Fibroblast of skin of right biceps (primary cell): ENCODE measurements at places on chromosomes 11 and 22.
A peak's percentile ranks its signal among the peaks of the same experiment; 100 is the strongest.

- DNase-seq, result no peak
Observed at GRCh38 chr11:32353884-32354283, 81.5 kb downstream of the WT1 start.

- peak; percentile 28 for DNase-seq
Observed at GRCh38 chr11:9820260-9820659, 156.4 kb downstream of the SWAP70 start.

GRCh38 chr22:50660306-50660705, 12.3 kb upstream of the SHANK3 start:
- DNase-seq, result no peak

DNA sequence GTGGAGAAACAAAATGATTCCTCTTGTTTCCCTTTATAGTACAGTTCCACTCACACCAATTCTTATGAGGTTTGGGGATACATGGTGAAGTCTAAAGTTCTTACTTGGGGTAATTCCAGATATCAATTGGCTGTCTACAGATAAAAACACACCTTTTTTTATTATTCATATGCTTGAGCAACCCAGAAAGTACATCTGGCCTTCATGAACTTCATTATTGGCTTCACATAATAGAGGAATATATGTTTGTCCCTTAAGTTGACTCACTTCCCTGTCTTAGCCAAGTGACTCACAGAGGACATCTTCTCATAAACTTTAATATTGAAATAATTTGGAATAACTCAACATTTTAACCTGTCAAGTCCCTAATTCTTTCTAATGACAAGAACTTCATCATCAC, 36.3 kb upstream of the SOX6 start:
- DNase-seq, result no peak

GRCh38 chr11:63641727-63642126, 27.5 kb upstream of the PLAAT3 start:
- peak; percentile 16 for DNase-seq

- peak; percentile 3 for DNase-seq
Observed at GRCh38 chr11:134802116-134802515, 390.1 kb upstream of the B3GAT1 start.

DNA sequence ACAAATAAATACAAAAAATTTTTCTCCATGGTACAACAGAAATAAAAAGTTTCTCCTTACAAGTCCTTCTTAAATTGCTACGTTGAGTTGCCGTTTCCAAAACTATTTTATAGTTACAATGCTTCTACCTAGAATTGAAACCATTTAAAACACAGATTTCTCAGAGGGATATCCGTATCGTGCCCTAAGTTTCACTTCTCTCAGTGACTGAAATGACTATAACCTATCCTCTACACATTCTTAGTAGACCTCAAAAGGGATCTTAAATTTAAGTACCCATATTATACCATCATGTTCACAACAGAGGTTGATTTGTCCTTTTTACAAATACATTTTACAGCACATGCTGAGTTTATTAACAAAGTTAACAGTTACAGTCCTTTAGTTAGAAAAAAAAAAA, 44.1 kb downstream of the USP28 start:
- no peak for DNase-seq

DNA sequence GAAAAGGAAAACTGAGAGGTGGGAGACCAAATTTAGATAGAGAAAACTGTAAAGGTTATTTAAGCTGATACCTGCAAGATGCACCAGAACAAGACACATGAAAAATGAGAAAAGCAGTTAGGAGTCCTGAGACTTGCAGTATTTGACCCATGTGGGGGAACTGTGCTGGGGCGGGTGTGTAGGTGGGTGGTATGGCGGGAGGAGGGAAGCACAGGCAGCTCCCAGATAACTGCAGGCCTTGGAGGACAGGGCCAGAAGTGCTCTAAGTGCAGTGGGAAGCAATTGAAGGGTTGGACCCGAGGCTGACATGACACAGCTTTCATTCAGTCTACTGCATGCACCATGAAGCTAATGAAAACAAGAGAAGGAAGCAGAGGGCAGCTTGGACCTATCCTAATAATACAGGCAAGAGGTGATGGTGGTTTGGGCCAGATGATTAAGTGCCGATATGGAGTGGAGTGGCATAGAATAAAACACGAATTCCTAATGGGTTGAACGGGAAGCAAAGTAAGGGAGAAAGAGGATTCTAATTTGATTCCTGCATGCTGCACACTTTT, 48.0 kb upstream of the ANO3 start:
- DNase-seq, result no peak

DNA sequence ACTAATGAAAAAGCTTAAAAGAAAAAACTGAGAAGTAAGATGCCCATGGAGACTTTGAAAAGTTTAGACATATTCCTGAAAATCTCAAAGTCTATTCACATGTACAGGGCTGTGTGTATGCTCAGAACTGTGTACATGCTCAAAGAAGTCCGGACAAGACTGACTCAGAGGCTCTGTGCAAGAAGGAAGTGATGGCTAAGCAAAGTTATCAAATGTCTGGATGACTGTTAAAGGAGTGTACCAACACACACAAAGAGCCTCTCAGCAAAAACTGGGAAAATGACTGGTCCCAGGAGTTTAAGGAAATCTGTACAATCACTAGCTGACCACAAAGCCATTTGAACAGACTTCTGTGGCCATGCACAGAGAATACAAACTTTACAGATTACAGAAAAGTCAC, 33.1 kb upstream of the ARHGAP32 start:
- peak; percentile 63 for DNase-seq

GRCh38 chr11:134063991-134064747, 4.7 kb upstream of the JAM3 start:
- no peak for DNase-seq

GRCh38 chr11:8040921-8041285, 40.1 kb upstream of the TUB start:
- no peak for DNase-seq

DNA sequence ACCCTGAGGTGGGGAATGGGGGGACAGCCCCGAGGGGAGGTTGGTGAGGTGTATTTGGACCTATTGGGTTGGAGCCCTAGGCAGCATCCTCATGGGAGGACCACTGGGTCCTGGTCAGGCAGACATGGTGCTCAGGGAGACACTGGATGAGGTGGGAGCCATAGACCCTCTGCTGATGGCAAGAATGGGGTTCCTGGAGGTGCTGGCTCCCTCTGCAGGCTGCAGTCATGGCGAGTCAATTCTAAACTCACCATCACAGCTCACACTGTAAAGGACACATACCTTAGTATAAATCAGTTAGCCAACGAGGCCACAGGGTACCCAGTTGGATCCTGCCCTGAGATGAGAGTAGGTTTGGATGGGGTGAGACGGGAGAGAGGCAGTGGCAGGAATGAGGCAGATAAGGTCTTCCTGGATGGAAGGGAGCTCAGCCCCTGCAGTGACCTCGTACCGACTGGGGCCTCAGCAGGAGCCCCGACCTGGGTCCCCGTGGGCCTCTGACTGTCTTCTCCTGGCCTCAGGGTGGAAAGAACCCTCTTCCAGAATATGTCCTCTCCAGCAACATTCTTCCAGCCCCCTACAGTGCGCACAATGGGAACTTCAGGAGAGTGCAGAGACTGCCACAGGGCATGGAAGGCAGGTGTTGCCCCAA, 1.7 kb upstream of the GAB4 start:
- DNase-seq, result no peak

DNA sequence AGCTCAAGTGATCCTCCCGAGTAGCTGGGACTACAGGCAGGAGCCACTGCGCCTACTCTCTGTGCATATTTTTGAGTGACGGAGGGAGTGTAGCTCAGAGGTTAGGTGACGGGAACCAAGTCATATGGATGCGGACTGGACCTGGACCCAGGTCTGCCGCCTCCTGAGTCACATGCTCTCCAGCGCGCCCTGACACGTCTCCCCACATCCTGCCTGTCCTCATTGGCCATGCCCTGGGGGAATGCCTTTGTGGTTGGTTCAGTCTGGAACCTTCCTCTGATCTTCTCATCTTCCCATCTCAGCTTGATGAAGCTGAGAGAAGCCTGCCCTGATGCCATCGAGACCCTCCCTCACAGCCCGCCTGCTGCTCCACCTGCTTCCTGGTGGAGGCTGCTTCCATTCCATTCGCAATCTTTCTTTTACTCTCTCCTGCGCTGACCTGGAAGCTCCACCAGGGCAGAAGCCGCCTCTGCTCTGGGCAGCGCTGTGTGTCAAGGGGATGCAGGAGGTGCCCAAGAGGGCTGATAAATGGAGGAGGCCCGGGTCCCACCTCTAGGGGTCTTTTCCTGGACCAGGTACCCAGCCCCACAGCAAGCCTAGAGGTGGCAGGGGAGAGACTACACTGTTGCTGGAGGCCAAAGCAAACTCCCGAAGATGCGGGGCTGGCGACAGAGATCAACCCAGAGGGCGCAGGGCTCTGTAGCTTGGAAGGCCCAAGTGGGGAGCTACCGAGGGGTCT, 13.9 kb upstream of the BAIAP2L2 start:
- DNase-seq, result no peak

- no peak for DNase-seq
Observed at GRCh38 chr22:39012533-39013511, 1.2 kb upstream of the APOBEC3C start.

- DNase-seq, result no peak
Observed at GRCh38 chr11:108786281-108786990, 121.6 kb downstream of the DDX10 start.

DNA sequence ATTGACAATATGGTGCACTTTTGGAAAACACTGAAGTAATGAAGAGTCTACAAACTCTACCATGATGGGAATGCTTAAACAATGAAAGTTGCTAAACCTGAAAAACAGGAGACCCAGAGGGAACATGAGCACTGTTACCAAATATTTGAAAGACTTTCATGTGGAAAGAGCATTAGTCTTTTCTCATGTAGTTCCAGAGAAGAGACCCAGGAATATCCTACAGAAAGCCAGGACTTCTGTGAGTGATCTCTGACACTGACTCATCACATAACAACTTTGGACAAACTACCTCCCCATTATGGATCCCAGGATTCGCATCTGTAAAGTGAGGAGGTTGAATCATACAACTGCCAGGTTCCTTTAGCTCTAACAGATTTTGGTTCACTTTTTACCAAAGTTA, 62.2 kb downstream of the FAM181B start:
- DNase-seq, result no peak

DNA sequence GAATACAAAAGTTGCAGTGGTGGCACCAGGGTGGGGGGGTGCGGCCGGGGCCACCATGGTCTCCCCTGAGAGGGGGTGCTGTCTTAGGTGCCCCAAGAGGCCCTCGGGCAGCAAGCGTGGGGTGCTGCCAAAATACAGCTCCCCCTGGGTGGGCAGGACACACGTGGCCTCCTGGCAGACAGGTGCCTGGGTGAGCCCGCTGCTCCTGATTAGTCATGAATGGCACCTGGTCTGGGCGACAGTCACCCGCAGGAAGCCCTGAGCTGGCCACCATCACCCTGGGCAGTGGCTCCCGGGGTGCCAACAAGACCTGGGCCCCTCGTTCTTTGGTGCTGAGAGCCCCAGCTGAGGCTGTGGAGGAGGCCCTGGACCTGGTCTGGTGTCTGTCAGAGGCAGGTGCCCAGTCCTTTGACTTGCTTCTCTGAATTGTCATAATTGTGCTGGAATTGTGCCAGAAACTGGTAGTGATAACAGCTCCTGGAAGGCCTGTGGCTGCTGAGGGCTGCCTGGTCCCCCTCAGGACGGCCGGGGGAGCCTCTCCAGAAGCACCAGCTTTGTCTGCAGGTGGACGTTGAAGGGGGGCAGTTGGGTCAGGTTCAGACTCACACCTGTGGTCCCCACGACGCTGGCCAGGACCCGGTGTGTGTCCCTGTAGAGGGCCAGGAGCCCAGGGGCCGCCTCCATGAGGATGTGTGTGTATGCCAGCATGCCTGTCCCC, 14.8 kb downstream of the ALG12 start:
- no peak for DNase-seq

DNA sequence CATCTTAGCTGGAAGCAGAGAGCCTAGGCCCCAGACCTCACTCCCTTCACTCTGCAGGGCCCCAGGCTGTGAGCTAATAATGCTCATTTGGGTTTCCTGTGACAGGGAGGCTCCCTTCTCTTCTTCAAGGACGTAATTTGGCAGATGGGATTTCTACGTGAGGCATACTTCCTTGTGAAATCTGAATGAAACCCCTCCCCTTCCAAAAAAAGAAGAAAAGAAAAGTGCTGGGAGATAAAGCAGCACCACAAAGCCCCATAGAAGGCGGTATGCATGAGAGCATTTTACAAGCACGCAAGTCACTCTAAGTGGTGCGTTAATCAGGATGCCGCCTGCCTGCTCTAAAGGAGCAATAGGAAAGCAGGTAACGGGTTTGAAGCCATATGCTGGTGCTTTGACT, 5.7 kb downstream of the P2RX3 start:
- no peak for DNase-seq

DNA sequence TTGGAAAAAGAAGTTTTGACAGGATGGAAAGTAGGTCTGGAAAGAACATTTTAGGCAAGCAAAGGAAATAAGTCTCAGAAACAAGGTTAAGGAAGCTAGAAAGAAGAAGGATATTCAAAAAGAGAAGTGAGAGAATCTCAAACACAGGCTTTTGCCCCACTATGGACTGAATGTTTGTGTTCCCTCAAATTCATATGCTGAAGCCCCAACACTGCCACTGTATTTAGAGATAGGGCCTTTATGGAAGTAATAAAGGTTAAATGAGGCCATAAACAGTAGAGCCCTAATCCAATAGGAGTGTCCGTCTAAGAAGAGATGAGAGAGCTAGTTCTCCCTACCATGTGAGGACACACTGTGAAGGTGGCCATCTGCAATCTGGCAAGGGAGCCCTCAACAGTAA, 20.6 kb upstream of the RPS13 start:
- no peak for DNase-seq

DNA sequence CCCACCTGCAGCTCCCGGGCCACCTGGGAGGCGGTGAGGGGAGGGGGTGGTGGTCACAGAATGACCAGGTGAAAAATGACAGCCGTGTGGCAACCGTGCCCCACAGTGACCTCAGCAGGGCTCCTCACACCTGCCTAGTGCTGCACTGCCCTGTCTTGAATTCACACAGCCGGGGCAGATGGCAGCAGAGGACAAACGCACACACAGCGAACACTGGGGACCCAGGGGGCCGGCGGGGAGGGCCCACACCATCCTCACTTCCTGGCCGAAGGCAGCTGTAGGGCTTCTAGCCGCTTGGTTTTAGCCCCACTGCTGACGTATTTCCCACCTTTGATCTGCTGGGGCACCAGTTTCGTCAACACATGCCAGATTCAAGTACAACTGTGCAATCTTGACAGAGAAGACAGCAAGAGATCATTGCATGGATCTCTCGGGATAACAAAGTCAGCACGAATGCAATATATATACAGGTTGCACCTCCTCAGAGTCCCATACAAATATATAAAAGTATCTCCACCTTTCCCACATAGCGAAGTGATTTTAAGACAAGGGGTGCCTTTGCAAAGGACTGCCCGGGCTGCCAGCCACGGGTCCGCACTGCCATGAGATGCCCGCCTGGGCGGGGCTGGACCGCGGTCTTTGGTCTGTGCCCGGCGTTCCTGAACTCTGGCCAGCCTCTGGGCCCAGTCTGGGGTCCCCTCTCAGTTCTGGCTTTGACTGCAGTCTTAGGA, 26.9 kb downstream of the TRMU start:
- no peak for DNase-seq

GRCh38 chr11:60941371-60942119, 10.4 kb downstream of the SLC15A3 start:
- no peak for DNase-seq

- DNase-seq, result no peak
Observed at GRCh38 chr11:123212406-123212805, 17.4 kb upstream of the CLMP start.

- no peak for DNase-seq
Observed at GRCh38 chr11:110338684-110339083, 42.3 kb upstream of the RDX start.

GRCh38 chr11:121483805-121484480, 31.2 kb upstream of the SORL1-AS1 start:
- DNase-seq, result no peak

- no peak for DNase-seq
Observed at GRCh38 chr22:48226026-48227013, 1463.9 kb downstream of the TBC1D22A start.

- no peak for DNase-seq
Observed at GRCh38 chr11:2793701-2794045, 91.9 kb downstream of the CDKN1C start.
